Stimulated activated CD4-positive, alpha-beta T cell treated with anti-CD3 and anti-CD28 coated beads, Interleukin-4, amount 100 ng/mL, for 48 hours (primary cell): ENCODE measurements at places on chromosomes 13 and 19.

GRCh38 chr13:112968910-112969691 is at the start of gene MCF2L:
Gene MCF2L (plus strand): TSS chr13:112969214. CDS start chr13:112969380, 166 bp downstream.
- peak; percentile 40 for DNase-seq

DNA sequence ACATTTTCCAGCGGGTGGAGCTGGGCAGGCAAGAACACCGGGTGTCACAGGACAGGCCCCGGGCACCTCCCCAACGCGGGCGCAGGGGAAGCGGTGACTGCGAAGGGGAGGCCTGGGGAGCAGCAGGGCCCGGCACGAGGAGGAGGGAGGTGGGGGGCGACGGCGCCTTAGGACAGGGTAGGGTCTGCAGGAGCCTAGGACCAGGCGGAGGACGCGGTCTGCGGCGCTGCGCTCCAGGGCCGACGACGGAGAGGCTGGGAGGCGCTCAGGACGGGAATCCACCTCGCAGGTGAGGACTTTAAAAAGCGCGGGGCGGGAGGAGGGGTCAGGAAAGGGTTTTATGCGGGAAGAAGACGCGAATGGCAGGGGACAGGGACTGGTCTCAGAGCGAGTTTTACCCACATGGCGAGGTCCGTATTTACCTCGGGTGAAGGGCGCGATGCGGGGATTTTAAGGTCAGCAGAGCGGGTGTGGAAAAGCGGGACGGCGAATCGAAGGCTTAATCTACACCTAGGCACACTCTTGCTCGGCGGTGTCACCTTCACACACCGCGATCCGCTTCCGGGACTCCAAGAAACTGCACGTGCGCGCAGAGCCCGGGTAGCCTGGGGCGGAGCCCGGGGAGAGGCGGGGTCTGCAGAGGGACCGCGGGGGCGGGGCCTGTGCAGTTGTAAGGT is 13.5 kb downstream of the ERVV-2 start:
- DNase-seq, result no peak

DNA sequence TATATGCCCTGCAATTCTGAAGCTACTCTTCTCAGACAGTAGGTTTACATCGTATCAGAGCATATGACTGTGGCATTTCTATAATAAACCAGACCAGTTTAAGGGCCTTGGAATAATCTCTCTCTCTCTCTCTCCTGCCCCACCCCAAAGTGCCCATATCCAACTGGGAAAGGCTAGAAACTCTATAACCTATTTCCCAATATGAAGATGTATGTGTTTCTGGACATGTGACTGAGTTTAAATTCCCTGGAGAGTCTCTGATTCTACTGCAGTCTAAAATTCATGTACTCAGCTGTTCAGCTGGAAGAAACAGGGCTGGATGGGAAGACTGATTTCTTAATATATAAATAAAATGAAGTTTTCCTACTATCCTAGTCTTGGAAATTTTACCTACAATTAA is 91.9 kb upstream of the MBNL2 start:
- DNase-seq, result no peak

DNA sequence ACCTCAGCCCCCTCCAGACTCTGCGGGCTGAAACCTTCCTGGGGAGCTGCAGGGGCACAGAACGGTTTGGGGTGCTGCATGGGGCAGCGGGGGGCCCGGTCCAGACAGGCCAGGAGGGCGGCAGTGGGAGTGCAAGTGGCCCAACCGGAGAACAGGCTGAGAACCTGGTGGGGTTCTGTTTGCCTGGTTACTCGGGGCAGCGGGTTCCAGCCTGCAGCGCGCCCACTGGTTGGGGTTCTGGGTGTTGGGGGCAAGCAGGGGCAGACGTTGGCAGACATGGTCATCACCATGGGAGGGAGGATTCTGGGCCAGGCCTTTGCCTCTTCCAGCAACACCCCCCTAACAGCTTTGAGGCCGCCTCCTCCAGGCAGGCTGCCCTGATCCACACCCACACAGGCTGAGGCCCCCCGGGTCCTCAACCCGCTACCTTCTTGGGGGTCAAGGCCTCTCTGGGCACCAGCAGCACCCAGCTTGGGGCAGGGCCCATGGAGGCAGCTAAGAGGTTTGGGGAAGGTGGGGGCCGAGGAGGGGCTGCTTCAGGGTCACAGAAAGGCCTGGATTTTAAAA is at the start of gene PRR22:
PRR22 (minus strand) TSS at position 166 of the 567 bp plus-strand sequence; CDS start at position 80, 86 bp downstream.
- no peak for DNase-seq

- no peak for DNase-seq
Observed at GRCh38 chr13:41851351-41851750, 109.6 kb downstream of the VWA8 start.

DNA sequence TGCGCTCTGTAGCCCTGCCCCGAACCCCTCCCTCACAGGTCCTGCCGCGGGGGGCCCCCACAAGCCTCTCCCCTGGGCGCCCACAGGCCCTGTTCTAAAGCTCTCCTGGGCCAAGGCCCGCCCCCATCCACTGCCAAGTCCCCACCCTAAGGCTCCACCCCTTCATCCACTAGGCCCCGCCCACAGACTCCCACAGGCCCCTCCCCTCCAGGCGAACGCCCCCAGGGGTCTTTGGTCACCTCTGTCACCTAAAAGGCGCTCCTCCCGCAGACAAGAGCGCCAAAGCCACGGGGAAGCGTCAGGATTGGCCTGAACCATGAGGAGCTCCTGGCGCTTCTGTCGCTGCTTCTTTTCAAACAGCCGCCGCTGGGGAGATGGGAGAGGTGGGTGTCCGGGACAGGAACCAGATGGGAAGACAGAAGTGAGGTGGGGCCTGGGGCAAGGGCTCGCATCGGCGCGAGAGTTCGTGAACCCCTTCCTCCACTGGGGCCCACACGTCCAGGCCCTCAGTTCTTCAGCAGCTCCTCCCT is 2.3 kb downstream of the TULP2 start:
- DNase-seq, result no peak

- no peak for DNase-seq
Observed at GRCh38 chr19:4256563-4256962, 9.7 kb downstream of the YJU2 start.

DNA sequence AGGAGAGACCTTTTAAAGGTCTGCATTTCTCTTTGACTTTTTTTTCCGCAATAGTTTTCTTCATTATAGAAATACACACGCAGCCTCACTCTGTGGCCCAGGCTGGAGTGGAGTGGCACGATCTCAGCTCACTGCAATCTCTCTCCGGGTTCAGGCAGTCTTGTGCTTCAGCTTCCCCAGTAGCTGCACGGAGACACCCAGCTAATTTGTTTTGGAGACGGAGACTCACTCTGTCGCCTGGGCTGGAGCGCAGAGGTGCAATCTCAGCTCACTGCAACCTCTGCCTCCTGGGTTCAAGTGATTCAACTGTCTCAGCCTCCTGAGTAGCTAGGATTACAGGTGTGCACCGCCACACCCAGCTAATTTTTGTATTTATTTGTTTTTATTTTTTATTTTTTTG is 11.7 kb upstream of the MKNK2 start:
- DNase-seq, result no peak

GRCh38 chr19:35315883-35316282 is 13.1 kb upstream of the CD22 start:
- DNase-seq, result no peak

DNA sequence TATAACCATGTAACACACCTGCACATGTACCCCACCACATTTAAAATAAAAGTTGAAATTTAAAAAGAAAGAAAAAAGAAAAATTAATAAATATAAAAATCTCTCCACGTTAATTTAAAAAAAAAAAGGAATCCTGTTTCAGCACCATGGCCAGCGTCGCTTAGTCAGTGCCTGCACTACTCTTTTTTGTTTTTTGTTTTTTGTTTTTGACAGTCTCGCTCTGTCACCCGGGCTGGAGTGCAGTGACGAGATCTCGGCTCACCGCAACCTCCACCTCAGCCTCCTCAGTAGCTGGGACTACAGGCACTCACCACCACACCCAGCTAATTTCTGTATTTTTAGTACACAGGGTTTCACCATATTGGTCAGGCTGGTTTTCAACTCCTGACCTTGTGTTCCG is 835.9 kb downstream of the UQCRFS1 start:
- no peak for DNase-seq

- no peak for DNase-seq
Observed at GRCh38 chr13:84445776-84446175, 563.5 kb upstream of the SLITRK1 start.

DNA sequence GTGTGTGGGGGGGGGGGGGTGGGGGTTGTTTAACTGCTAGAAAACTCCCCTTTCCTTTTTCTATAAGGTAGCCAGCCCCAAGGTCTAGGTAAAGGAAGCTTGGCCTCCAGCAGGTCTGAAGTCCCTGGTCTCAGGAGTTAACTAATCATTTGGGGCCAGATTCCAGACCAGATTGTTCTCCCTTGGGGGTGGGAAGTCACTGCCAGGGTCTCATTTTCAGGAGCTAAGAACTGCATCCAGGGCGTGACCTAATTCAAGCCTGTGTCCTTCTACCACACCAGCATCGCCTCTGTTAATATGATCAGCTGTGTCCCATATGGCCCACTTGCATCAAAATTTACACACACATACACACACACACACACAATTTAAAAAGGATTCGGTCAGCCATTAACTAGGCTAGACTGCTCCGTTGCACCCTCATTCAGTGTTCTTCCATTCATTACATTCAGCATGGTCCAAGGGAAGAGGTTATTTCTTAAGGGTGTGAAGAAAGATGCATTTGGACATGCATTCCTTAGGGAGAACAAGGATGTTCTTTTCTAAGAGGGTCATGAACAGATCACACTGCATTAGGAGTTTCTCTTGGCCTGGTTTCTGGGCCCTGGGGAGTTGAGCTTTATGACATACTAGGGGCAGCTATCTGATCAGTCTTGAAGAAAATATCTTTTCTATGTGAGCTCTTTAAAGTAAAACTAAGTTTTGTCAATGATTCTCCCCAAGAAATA is 91.0 kb downstream of the FGF14 start:
- no peak for DNase-seq

DNA sequence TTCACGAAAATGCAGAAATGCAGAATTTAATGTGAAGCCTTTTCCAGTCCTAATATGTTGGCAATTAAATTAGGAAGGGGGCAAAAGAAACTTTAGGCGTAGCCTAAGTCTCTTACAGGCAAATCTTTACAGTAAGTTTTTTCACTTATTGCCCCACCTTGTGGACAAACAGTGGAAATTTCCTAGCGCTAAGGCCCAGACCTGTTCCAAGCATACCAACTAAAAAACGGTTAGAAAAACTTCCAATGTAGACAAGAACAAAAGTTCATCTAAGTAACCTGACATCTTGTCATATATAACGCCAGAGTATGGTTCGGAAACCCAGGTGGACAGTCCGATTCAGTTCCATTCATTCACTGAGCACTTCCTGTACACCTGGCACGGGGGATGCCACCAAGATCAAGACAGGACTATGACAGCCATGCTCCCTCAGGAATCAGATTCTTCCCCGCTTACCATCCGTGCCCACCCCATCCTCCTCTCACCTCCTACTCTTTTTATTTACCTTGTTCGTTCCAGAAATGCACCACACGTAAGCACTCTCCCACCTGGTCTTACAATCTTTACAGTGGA is 4.9 kb downstream of the ZAR1L start:
- no peak for DNase-seq

- DNase-seq, result no peak
Observed at GRCh38 chr13:47929156-47929555, 71.9 kb downstream of the SUCLA2 start.

DNA sequence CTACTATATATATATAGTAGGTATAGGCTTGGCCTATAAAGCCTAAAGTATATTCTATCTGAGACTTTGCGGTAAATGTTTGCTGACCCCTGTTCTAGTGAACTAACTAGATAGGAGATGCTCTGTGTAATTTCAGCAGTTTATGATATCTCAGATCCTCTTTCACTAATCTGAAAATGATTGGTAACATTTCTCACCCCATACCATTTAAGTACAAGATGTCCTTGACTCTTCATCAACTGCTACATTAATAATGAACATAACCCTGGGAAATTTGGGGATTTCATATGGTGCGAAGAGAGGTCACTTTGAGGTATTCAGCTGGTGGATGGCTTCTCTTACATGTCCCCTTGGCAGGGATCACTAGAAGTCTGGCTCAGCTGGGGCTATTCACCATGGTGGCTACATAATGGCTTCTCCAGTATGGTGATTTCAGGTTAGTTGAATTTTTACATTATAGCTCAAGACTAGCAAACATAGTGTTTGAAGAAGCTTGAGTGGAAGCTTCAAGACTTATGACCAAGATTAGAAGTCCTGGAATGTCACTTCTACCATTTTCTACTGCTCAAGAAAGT is 103.6 kb upstream of the MYCBP2 start:
- DNase-seq, result no peak

DNA sequence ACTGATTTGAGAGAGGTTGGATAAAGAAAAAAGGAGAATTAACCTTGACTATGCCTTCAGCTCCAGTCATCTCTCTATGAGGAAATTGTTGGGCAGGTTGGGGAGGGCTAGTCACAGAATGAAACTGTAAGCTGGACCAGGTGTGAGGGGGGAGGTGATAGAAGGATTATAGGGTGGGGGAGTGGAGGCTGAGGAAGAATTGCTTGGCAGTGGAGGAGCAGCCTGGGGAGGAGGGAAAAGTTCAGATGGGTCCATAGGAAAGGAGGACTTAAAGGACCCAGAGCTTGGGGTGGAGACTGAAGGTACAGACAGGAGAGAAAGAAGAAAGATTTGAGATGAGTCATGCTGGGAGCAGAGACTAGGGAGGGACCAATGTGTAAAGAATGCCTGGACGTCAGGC is 8.2 kb upstream of the ZNF431 start:
- no peak for DNase-seq

DNA sequence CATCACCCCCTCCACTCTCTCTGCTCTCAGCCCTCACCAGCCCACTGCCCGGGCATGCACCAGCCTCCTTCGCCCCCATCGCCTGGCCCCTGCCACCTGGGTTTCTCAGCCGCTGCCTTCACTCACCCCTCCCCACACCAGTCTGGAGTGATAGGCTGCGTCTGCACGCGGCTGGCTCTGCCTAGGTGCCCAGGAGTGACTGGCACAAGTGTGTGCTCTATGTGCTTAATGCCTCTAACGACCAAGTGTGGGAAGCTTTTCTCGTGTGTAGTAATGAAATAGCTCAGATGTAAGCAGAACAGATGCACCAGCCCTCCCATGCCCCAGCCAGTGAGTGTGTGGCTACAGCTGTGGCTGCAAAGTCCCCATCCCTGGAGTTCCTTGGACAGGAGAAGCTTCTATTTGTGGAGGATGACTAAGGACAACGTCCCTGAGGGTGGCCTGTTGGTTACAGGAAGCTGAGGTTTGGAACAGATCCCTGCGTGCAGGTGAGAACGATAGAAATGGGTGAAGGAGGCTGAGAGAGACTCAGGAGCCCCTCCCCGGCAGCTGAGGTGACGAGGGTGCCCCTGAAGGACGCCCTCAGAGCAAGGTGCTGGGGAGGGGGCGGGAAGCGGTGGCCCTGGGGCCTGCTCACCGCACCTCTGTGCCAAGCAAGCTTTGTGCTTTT is 35.6 kb downstream of the ATP11A start:
- no peak for DNase-seq

GRCh38 chr13:108346376-108346775 is 76.9 kb downstream of the TNFSF13B start:
- DNase-seq, result peak; percentile 2

- no peak for DNase-seq
Observed at GRCh38 chr13:75355609-75356008, 126.4 kb downstream of the TBC1D4 start.

DNA sequence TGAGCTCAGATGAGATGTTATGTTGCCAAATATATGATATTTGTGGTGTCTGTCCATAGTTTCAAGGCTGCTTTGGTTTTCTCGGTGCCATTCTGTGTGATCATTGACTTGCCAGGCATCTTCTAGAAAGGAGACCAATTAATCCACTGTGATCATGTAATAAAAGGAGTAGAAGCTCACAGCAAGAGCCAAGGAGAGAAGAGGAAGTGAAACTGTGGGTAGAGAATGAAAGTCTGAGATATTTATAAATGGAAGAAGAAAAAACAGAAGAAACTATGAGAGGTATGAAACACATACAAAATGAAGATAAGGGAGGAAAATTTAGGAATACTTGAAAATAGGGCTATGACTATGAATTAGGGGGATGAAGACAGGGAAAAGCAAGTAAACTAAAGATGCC is 11.1 kb upstream of the ZNF613 start:
- DNase-seq, result no peak
